ENCODE measurements at places on chromosomes 4 and X. TPM values are rescaled to one million over a fixed set of nuclear protein-coding genes. Genes with fewer than 3 reads are reported as not detected.
A peak's percentile ranks its signal among the peaks of the same experiment; 100 is the strongest.

GRCh38 chrX:84865113-84865512 lies 138.6 kb upstream of the APOOL start:
- no peaks in the 10 kb centered on the region for H3K4me1 ChIP-seq
- no peak for DNase-seq
- H3K27me3 ChIP-seq = no peaks in the 10 kb centered on the region

DNA sequence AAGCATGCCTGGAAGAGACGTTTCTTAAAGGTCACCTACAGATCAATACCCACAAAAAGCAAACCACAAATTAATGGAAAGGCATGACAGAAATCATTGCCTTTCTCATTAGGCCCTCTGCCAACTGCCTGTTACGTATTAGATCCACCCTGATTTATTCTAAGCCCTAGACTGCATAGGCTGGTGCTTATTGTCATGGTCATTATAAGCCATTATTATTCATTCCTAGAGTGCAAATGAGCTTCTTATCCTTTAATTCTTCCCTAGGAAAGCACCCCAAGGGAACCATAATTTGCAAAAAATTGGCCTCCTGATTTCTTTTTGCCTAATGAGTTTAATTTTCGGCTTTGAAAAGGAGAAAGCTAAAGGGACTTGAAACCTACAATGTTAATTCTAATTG lies 184.2 kb upstream of the GPRIN3 start:
- H3K4me3 ChIP-seq = no peak overlapping the region
- DNase-seq = no peak
- no peak overlapping the region for H3K27ac ChIP-seq
- H3K4me1 ChIP-seq = peaks cover 9% of the 10 kb centered on the region
- H3K27me3 ChIP-seq = no peaks in the 10 kb centered on the region
- H3K36me3 ChIP-seq = no peaks in the 10 kb centered on the region

DNA sequence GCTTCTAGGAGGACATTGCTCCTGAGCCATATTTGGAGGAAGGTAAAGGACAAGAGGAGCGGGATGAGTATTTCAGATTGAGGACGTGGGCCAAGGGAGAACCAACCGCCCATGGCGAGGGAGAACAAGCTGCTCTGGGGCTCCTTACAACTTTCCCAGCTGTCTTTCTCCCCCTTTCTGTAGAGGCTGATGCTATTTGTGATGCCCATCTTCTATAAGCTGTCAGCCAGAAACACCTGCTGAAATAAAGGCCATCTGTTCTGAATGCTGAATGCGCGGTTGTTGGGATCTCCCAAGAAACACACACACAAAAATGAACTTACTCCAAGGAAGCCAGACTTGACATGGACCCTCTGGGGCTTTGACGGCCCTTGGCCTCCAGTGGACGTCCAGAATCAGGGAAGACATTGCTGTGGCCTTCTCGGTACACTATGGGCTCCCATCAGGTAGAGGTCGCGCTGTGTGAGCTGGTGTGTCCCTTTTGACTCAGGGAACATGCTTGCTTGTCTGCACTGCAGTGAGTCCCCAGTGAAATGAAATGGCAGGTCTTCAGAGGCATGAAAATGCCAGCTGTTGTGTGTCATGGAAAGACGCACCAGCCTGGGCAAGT lies 30.9 kb downstream of the RWDD4 start:
- H3K4me1 ChIP-seq = no peaks in the 10 kb centered on the region
- peaks cover 5% of the 10 kb centered on the region for H3K27me3 ChIP-seq
- H3K27ac ChIP-seq = no peak overlapping the region

DNA sequence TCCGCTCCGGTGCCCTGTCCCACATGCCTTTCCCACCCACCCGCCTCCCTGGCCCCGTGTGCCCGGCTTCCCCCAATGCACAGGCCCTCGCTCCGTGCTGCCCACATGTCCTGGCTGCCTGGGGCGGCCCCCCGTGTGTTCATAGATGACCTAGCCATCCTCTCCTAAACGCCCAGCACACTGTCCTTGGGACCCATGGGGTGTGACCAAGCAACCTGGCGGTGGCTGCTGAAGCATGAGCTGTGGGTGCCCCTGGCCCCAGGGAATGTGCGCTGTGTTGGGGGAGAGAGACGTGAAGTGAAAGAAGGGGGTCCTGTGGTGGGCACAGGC lies 28.3 kb downstream of the MAEA start:
- no peaks in the 10 kb centered on the region for H3K27me3 ChIP-seq
- no peaks in the 10 kb centered on the region for H3K4me1 ChIP-seq
- DNase-seq = no peak
- H3K36me3 ChIP-seq = peaks cover 78% of the 10 kb centered on the region

- H3K36me3 ChIP-seq = no peaks in the 10 kb centered on the region
- H3K27ac ChIP-seq = no peak overlapping the region
- no peaks in the 10 kb centered on the region for H3K27me3 ChIP-seq
- H3K4me1 ChIP-seq = peaks cover 14% of the 10 kb centered on the region
- DNase-seq = no peak
Measured at GRCh38 chr4:100170986-100171385, 19.3 kb downstream of the DDIT4L start.

DNA sequence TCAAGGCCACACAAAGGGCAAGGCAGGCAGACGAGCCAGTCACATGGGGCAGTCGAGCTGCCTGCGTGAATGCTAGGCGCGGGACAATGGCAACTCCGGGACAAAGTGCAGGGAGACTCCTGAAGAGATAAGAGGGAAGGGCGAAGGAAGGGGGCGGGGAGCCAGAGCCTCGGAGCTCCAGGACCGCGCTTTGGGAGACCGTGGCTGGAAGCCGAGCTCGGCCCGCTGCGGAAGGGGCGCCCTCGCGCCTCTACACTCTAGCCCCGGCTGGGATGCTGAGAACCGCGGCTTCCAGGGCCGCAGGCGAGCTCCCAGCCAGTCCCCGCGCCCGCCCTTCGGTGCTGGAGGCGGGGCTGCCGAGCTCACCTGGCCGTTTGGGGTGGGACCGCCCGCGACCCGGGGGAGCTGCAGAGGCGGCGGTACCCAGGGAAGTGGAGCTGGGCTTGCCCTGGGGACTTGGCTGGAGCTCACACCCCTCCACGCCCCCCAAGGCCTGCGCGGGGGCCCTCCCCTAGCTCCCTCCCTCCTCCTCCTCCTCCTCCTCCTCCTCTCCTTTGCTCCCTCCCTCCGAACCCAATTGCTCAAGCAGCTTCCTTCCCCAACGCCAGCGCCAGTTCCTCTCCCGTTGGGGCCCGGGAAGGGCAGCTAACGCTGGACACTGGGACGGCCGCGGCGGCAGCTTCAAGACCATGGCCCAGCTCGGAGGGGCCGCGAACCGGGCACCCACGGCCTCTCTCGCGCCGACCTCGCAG lies at the start of gene SOWAHD:
Gene SOWAHD (plus strand): TSS at position 610 of the 752 bp plus-strand sequence. CDS start 80 bp downstream, at position 690.
- no peaks in the 10 kb centered on the region for H3K36me3 ChIP-seq
- peak; percentile 35 for DNase-seq
- peak within 1 kb of the TSS; percentile 98 for H3K27ac ChIP-seq
- no peaks in the 10 kb centered on the region for H3K27me3 ChIP-seq
- H3K4me3 ChIP-seq = peak within 1 kb of the TSS; percentile 82

DNA sequence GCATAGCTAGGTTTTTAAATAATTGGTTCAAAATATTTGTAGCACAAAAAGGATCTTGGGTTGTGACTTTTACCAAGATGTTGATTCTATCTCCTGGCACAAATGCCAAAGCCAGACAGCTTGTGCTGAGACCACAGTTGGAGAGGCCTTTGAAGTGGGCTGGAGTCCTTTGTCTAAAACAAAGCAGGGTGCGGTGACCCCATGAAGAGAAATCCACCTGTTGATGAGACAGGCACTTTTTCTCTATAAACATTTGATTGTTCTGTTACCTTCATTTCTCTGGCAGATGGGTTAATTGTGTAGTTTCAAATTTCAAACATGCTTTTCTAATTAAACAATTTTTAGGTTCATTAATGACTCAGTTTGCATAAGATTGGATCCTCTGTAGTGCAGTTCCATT lies 56.7 kb downstream of the STOX2 start:
- H3K4me3 ChIP-seq = no peak overlapping the region
- no peak for DNase-seq

GRCh38 chr4:125020089-125021034 lies 294.4 kb upstream of the FAT4 start:
- no peak overlapping the region for H3K4me3 ChIP-seq
- H3K27ac ChIP-seq = no peak overlapping the region
- H3K36me3 ChIP-seq = no peaks in the 10 kb centered on the region

- no peak overlapping the region for H3K27ac ChIP-seq
- no peak for DNase-seq
- no peak overlapping the region for H3K4me3 ChIP-seq
- no peaks in the 10 kb centered on the region for H3K4me1 ChIP-seq
- H3K27me3 ChIP-seq = no peaks in the 10 kb centered on the region
- no peaks in the 10 kb centered on the region for H3K36me3 ChIP-seq
Measured at GRCh38 chr4:175092114-175092513, 174.0 kb downstream of the ADAM29 start.

- no peak overlapping the region for H3K4me3 ChIP-seq
- no peak overlapping the region for H3K27ac ChIP-seq
- no peak for DNase-seq
- no peaks in the 10 kb centered on the region for H3K36me3 ChIP-seq
- H3K4me1 ChIP-seq = no peaks in the 10 kb centered on the region
Measured at GRCh38 chr4:107164962-107165475, 128.9 kb upstream of the DKK2 start.

DNA sequence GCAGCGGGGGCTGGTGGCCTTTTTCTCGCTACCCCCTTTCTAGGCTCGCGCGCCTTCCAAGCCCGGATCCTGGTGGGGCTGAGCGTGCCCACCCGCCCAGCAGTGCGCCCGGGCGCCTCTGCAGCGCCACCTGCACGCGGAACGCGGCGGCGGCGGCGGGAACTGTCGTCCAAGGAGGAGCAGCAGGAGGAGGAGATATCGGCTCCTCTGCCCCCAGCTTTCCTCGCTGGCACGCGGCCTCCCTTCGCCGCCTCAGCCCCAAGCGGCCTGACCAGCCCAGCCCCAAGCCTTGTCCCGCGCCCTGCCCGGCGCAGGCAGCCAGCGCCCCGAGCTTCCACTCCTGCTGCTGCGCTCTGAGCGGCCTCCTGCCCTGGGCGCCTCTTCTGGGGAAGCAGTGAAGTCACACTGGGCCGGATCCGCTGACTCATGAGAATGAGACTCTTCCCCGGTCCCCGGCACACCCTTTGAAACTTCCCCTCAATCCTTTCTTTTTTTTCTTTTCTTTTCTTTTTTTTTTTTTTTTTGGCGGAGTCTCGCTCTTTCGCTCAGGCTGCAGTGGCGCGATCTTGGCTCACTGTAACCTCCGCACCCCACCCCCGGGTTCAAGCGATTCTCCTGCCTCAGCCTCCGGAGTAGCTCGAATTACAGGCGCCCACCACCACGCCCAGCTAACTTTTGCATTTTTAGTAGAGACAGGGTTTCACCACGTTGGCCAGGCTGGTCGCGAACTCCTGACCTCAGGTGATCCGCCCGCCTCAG lies 10.6 kb upstream of the ELF4 start:
- no peaks in the 10 kb centered on the region for H3K27me3 ChIP-seq
- H3K27ac ChIP-seq = peak overlapping the region; percentile 53
- H3K4me1 ChIP-seq = peaks cover 18% of the 10 kb centered on the region
- peaks cover 2% of the 10 kb centered on the region for H3K36me3 ChIP-seq

DNA sequence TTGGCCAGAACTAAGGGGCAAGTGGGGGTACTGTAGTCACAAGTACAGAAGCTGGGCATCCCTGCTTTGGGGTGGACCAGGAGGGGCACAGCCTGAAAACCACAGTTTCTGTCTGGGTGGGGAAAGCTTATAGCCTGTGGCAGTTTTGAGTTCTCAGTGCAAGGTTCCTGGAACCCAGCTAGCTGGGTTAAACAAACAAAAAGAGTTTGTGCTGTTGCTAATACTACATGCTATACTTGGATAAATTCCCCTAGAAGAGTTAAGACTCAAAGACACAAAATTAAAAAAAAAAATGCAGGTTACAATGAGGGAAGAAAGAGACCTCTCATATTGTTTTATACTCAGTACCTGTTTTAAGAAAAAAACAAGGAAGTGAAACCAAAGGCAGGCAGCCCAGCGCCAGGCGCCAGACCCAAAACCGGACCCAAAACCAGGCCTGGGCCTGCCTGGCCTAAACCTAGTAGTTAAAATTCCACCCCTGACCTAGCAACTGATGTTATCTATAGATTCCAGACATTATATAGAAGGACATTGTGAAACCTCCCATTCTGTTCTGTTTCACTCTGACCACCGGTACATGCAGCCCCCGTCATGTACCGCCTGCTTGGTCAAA lies 50.8 kb downstream of the SLC2A9 start:
- no peaks in the 10 kb centered on the region for H3K36me3 ChIP-seq
- peaks cover 15% of the 10 kb centered on the region for H3K4me1 ChIP-seq
- peak overlapping the region; percentile 73 for H3K27ac ChIP-seq
- no peak overlapping the region for H3K4me3 ChIP-seq
- DNase-seq = no peak

- no peaks in the 10 kb centered on the region for H3K27me3 ChIP-seq
- no peaks in the 10 kb centered on the region for H3K4me1 ChIP-seq
- no peak overlapping the region for H3K4me3 ChIP-seq
- no peak overlapping the region for H3K27ac ChIP-seq
Measured at GRCh38 chr4:171342646-171343045, 470.6 kb upstream of the GALNTL6 start.

DNA sequence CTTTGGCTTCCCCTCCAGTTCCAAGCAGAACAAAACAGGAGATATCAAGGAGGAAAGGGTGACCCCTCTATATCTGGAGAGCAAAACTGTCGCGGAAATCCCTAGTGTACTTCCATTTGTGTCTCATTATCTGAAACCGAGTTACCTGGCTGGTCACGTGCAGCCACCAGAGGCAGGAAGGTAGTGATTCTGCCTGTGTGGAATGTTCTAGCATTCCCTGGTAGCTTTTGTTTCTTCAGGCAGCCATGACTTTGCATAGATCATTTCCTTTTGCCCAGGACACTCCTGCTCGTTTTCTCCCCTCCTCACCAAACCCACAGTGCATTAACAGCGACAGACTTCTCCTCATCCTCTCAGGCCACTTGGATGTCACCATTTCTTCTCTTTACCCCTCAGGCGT lies 107.9 kb downstream of the PTTG2 start:
- peaks cover 62% of the 10 kb centered on the region for H3K36me3 ChIP-seq
- H3K27me3 ChIP-seq = no peaks in the 10 kb centered on the region
- H3K4me3 ChIP-seq = no peak overlapping the region
- H3K4me1 ChIP-seq = peaks cover 16% of the 10 kb centered on the region

- H3K27me3 ChIP-seq = peaks cover 12% of the 10 kb centered on the region
- no peak for DNase-seq
- H3K4me3 ChIP-seq = no peak overlapping the region
- no peaks in the 10 kb centered on the region for H3K36me3 ChIP-seq
Measured at GRCh38 chr4:3706111-3706511, 60.1 kb upstream of the ADRA2C start.

DNA sequence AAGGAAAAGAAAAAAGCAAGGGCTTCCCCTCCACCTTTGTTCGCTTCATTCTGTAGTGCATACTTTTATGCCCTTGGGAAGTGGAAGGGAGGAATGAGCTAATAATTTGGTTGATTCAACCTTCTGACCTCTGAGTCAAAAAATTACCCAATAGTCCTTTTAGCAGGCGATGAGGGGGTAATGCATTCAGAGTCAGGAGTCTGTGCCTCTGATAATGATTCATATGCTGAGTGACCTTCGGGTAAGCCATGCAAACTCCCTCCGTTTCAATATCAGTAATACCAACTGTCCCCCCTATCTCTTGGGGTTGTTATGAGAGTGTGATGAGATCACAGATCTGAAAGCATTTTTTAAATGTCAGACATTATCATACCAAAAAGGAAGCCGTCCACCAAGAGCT lies 41.6 kb upstream of the ACSL4 start:
- no peak overlapping the region for H3K4me3 ChIP-seq
- DNase-seq = no peak
- H3K27ac ChIP-seq = no peak overlapping the region
- no peaks in the 10 kb centered on the region for H3K4me1 ChIP-seq
- H3K27me3 ChIP-seq = no peaks in the 10 kb centered on the region
- no peaks in the 10 kb centered on the region for H3K36me3 ChIP-seq

The COL4A5 gene
- not detected for total RNA-seq

The MAEA gene
- total RNA-seq = 73.7 TPM

The CXCL8 gene
- 0.71 TPM for total RNA-seq

The HGFAC gene
- not detected for total RNA-seq

The TMPRSS11E gene
- total RNA-seq = not detected

The PABPC1L2B gene
- total RNA-seq = not detected

The GRPR gene
- 0.37 TPM for total RNA-seq

The TMEM31 gene
- total RNA-seq = not detected

The ARHGAP24 gene
- total RNA-seq = 155 TPM

The PFKFB1 gene
- total RNA-seq = 0.71 TPM
